Stimulated activated naive CD8-positive, alpha-beta T cell treated with anti-CD3 and anti-CD28 coated beads, Interleukin-15, amount 100 ng/mL, for 72 hours (primary cell): ENCODE measurements at places on chromosomes 4 and X.

GRCh38 chr4:168879188-168879587 is 130.9 kb downstream of the CBR4 start:
- DNase-seq = no peak

GRCh38 chr4:125826801-125827695 is 512.3 kb downstream of the FAT4 start:
- DNase-seq = no peak

GRCh38 chr4:120835342-120835741 is 87.2 kb downstream of the PRDM5 start:
- DNase-seq = no peak

DNA sequence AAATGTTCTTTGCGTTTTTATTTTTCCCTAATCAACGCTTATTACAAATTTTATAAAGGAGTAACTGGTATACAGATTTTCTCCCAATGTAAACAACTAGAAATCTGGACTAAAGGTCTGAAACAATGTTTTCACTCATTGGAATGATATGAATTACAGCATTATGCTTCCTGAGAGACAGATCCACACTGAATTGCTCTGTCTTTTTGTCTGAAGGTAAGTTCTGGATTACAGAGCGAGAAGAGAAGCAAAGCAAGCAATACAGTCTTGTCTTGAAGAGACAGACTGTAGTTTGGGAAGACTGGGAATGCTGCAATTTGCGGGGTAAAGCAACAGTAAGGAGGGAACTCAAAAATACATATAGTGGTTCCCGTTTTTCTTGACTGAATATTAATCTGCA is 262.2 kb upstream of the PABPC4L start:
- no peak for DNase-seq

GRCh38 chr4:176850436-176850835 is 57.7 kb upstream of the VEGFC start:
- no peak for DNase-seq

GRCh38 chrX:123189338-123189737 is 5.3 kb downstream of the GRIA3 start:
- DNase-seq = no peak

- no peak for DNase-seq
Observed at GRCh38 chr4:120232050-120232449, 165.4 kb upstream of the MAD2L1 start.

GRCh38 chr4:88953400-88953799 is 103.6 kb downstream of the FAM13A start:
- no peak for DNase-seq

- peak; percentile 40 for DNase-seq
Observed at GRCh38 chrX:56978172-56978571, 17.2 kb downstream of the SPIN3 start.

GRCh38 chr4:7770224-7771050 is 169.2 kb downstream of the AFAP1 start:
- no peak for DNase-seq

DNA sequence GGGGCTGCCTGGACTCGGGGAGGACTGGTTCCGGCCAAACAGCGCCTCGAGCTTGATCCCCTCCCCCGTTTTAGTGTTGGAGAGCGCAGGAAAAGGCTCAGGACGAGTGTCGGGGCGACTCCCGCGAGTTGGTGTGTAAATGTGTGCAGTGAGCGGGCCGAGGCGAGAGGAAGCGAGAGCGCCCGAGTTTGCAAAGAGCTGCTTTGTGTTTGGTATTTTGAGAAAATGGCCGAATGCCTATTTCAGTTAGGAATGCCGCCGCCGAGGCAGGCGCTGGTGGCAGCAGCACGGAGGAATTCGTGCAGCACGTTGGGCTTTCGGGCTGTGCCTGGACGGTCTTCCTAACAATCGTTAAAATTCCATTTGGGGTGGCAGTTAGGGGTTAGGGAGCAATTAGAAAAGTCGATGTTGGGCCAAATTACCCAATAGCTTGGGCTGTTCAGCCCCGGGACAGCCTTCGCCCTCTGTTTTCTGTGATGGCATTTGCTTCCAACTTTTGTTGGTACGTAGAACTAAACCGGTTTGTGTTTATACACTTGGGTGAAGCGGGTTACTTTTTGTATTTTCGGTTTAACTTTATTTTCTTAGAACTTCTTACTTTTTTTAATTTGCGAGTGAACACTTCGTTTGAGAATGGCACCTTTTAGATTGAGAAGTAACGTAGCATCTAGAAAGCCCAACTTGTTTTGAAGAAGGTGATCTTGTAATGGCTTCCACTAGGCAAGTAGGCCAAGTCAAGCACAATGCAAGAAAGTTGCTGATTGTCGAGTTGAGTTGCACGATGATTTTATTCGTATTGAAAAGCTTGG is 1.6 kb downstream of the REST start:
- peak; percentile 64 for DNase-seq

DNA sequence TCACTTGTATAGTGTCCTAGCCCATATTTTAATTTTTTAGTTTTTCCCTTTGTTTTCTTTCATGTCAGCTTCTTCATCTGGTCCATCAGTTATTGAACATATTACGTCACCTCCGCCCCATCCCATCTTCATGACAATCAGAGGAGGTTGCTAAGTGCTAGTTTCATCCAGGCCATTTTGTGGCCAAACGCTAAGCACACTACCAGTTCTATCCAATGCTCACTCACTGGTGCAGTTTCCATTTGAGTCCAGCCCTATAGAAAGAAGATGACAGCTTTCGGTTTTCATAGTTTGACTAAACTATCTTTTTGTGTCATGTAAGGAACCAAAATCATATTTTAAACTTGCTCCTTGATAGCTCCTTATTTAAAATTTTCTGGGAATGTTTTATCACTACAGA is 304.2 kb downstream of the TENM3 start:
- no peak for DNase-seq

- DNase-seq = no peak
Observed at GRCh38 chrX:111349101-111349500, 62.9 kb downstream of the DCX start.

DNA sequence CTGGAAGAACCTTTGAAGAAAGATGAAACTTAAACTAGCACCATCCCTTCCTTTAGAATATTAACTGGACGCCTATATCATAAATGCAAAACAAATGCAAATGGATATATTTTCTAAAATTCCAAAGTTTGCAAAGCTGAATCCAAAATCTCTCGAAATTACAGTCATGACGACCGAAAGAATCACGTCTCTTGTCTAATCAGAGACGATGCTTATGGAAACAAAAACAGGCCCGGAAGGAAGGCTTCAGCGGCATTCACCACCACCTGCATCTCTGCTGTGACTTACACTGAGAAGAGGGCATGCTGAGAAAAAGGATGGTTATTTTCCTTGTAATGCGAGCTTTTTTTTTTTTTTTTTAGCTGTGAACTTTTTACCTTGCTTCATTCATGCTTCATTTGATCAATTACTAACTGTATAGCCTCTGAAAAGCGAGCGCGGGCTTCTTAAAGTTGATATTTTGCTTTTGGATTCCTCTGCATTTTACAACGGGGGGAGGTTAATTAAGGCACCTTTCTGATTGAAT is 209.3 kb downstream of the SOWAHB start:
- DNase-seq = no peak

- DNase-seq = no peak
Observed at GRCh38 chr4:102959496-102959895, 60.0 kb downstream of the SLC9B1 start.

GRCh38 chrX:103831803-103832544 is at the start of gene RAB9B:
Gene RAB9B, minus strand, starts transcription at chrX:103832257. Its CDS starts 6,473 bp downstream, at chrX:103825784.
- peak; percentile 60 for DNase-seq

DNA sequence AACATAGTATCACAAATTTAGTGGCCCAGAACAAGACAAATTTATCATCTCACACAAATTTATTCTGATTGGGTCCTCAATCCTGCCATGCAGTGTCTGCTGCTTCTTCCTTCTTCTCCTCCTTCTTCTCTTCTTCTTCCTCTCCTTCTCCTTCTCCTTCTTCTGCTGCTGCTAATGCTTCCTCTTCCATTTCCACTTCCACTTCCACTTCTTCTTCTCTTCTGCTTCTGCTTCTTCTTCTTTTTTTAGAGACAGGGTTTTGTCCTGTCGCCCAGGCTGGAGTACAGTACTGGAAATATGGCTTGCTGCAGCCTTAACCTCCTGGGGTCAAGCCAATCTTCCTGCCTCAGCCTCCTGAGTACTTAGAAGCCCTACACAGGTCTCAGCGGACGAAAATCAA is 37.5 kb downstream of the FGFBP1 start:
- no peak for DNase-seq

- DNase-seq = peak; percentile 53
Observed at GRCh38 chr4:154332681-154333421, 158.7 kb downstream of the DCHS2 start.

- DNase-seq = no peak
Observed at GRCh38 chr4:2977211-2978088, 14.1 kb downstream of the GRK4 start.

- no peak for DNase-seq
Observed at GRCh38 chrX:39381422-39381821, 580.2 kb downstream of the MID1IP1 start.

- DNase-seq = no peak
Observed at GRCh38 chr4:58406762-58407161, 1296.6 kb upstream of the IGFBP7 start.

DNA sequence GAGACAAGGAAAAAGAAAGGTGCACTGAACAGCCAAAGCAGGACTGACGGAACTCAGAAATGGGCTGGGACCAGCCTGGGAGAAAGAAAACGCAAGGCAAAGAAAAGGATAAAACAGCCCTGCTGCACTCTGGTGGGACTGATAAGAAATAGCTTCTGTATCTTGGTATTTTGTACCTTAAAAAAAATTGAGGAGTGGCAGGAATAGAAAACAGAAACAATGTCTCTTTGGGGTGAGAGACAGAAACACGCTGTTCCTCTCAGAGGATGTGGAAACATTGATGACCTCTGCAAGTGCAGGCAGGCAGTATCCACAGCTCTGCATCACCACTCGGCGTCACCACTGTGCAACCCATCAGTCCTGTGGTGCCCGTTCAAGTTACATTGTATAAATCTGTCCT is 152.5 kb upstream of the SPRY1 start:
- no peak for DNase-seq

DNA sequence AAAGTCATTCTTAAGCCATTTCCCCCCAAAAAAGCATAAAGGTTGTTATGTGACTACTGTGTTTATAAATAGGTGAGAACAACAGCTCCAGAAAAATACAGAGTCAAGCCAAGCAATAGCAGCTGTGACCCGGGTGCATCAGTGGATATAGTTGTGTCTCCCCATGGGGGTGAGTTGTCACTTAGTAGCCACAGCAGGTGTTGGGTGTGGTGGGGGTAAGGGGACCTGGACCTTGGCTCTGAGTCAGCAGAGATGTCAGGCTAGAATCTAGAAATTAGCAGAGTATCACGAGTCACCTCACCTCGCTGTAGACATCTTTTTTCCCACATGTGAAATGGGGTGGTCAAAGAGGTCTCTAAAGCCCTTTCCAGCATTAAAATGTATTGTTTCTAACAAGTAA is 42.4 kb downstream of the MOSPD2 start:
- DNase-seq = no peak

DNA sequence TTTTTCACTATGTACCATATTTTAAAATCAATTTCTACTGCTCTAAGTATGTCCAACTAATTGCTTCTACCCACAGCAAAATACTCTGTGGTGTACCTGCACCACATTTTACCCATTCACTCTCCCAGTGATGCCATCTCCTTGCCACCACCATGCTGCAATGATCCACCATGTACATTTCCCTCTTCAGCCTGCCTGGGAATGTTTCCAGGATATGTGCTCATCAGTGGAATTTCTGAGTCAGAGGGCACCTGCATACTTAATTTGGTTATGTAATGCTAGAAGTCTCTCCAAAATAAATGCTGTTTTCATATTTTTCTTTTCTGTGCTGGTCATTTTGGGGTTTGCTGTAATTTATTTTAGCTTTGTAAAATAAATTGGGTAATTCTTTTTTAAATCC is 33.2 kb upstream of the OCIAD2 start:
- no peak for DNase-seq

DNA sequence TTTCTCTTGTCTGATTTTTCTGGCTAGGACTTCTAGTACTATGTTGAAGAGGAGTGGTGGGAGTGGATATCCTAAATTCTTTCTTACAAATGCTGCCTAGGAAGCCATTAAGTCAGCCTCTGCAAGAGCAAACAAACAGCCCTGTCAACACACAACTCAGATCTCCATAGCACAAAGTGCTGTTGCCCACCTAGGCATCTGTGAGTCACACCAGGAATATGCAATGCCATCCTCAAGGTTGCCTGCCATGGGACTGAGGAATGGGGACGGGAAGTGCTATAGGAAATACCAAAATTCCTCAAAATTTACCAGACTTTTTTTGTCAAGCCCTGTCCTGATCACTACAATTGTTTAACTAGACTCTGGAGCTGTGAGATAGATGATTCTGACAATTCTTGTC is 466.9 kb downstream of the FSTL5 start:
- DNase-seq = no peak

GRCh38 chr4:188915175-188915574 is 775.9 kb downstream of the TRIML1 start:
- no peak for DNase-seq

- DNase-seq = no peak
Observed at GRCh38 chr4:130559268-130559667, 1463.3 kb downstream of the C4orf33 start.

GRCh38 chr4:120331486-120332370 is 265.1 kb upstream of the MAD2L1 start:
- DNase-seq = no peak

GRCh38 chr4:147548256-147548655 is 67.4 kb downstream of the EDNRA start:
- DNase-seq = no peak

DNA sequence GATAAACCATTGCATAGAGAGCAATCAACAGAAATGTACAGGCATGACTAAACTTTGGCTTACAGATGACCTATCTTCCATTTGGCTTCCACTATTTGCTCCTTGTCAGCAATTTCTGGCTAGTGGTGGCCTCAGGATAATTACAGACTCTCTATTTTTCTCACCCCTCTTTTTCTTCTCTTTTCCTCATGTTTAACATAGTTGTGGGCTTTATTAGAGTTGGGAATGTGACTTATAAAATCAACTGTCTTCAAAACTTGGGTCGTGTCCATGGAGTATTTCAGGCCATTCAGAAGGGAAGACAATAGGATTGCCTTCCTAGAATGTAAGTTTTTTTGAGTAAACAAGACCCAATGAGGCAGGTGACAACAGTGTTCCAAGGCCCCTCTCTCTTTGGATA is 236.2 kb downstream of the FRAS1 start:
- no peak for DNase-seq

- DNase-seq = no peak
Observed at GRCh38 chr4:177185579-177185978, 124.1 kb upstream of the NEIL3 start.

DNA sequence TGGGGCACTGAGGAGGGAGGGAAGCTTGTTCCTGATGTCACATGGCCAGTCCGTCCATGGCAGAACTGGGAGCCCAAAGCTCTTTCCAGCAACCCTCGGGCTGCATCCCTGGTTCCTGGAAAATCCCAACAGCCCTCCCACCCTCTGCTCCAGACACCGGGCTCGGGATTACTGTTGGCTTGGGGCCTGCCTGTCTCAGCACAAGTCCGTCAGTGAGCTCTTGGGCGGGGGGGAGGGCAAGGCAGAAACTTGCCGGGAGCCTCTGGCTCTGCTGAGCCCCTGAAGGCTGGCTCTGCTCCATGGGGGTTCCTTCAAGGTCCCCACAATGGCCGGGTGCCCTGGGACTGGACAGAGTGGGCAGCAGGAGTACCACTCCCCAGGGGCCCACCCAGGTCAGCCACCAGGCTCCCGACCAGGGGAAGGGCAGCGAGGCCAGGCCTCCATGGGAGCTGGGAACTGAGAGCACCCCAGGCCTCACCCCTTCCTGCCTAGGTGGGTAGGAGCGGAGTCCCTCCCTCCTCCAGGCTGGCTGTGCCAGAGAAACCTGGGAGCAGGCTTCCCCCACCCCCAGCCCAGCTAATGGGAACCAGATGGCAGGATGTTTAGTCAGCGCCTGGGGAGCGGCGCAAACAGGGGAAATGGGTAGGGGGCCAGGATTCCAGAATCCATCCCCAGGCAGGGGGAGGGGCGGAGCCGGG is 6.4 kb upstream of the HAUS7 start:
- DNase-seq = no peak
